ENCODE measurements at places on chromosomes 1 and 21. TPM values are rescaled to one million over a fixed set of nuclear protein-coding genes. Genes with fewer than 3 reads are reported as not detected.

GRCh38 chr1:3491291-3492246 lies 37.1 kb downstream of the ARHGEF16 start:
- no peaks in the 10 kb centered on the region for H3K27me3 ChIP-seq
- H3K4me3 ChIP-seq, result no peak overlapping the region
- DNase-seq, result peak; percentile 86
- H3K36me3 ChIP-seq, result no peaks in the 10 kb centered on the region
- H3K27ac ChIP-seq, result no peak overlapping the region
- no peaks in the 10 kb centered on the region for H3K4me1 ChIP-seq

GRCh38 chr1:64995316-64995715 lies 29.0 kb upstream of the JAK1 start:
- H3K27me3 ChIP-seq, result no peaks in the 10 kb centered on the region
- H3K4me3 ChIP-seq, result no peak overlapping the region
- no peak for DNase-seq
- no peak overlapping the region for H3K27ac ChIP-seq

DNA sequence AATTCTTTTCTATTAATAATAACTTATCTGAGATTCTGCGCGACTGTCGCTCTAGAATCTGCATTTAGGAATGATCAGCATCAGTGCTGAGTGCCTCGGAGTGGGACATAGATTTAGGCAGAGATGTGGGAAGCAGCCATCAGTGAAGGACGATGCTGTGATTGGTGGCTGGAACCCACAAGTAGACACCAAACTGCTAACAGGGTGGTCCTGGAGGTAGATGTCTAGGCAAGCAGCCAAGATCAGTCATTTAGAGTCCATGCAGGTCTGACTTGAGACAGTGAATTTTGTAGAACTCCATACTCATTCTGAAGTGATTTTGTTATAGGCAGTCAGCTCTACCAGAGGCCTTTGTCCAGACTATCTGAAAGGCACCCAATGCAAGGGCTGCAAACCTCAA lies 51.8 kb upstream of the LYST start:
- no peaks in the 10 kb centered on the region for H3K4me1 ChIP-seq
- H3K36me3 ChIP-seq, result no peaks in the 10 kb centered on the region
- no peak overlapping the region for H3K27ac ChIP-seq

CXADR gene
- total RNA-seq, result 26.8 TPM

GRCh38 chr1:65963156-65963888 lies 170.6 kb downstream of the PDE4B start:
- no peaks in the 10 kb centered on the region for H3K4me1 ChIP-seq
- no peak overlapping the region for H3K27ac ChIP-seq
- no peak for DNase-seq
- no peaks in the 10 kb centered on the region for H3K36me3 ChIP-seq
- no peaks in the 10 kb centered on the region for H3K27me3 ChIP-seq

CLIC6 gene
- 0.05 TPM for total RNA-seq

DNAJB4 gene
- total RNA-seq, result 21.6 TPM

GRCh38 chr1:206550446-206550845 lies 43.1 kb downstream of the RASSF5 start:
- no peak overlapping the region for H3K4me3 ChIP-seq
- DNase-seq, result no peak
- no peaks in the 10 kb centered on the region for H3K36me3 ChIP-seq
- H3K27ac ChIP-seq, result no peak overlapping the region
- H3K27me3 ChIP-seq, result no peaks in the 10 kb centered on the region
- H3K4me1 ChIP-seq, result no peaks in the 10 kb centered on the region

IL22RA1 gene
- total RNA-seq, result 2.1 TPM

GRCh38 chr1:5644281-5645134 lies 347.7 kb downstream of the NPHP4 start:
- no peaks in the 10 kb centered on the region for H3K36me3 ChIP-seq
- H3K27ac ChIP-seq, result no peak overlapping the region
- H3K27me3 ChIP-seq, result no peaks in the 10 kb centered on the region
- H3K4me3 ChIP-seq, result no peak overlapping the region

DIRAS3 gene
- not detected for total RNA-seq

FMO1 gene
- 26.3 TPM for total RNA-seq
